Lower leg skin (tissue), 4 donors: ENCODE measurements at places on chromosomes 3 and 15.

DNA sequence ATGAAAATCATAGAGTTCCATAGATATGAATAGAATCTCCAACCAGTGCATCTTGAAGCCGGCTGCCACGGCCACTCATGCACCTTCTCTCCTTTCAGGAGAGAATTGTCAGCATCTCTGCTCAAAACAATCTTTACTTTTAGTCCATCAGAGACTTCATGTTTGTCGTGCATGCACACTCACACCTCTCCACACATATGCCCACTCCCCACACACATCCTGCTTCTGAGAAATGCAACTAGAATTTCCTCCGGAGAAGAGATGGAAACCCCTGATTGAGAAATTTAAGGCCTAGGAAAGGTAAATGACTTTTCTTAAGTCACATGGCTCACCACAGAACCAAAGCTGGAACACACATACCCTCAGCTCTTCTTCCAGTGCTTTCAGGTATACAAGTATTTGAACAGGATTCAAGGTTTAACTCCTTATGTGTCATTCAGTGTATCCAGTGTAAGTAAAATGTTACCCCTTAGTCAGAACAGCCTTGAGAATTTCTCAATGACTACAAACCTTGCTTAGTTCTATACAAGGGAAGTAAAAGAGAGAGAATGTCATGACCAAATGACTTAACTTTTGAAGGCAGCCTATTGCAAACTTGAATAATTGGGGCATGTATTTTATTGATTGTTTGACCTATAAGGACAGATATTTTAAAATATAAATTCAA, 69.1 kb upstream of the TSEN2 start:
- DNase-seq = no peak

GRCh38 chr3:38002291-38002876, 11.8 kb downstream of the VILL start:
- no peak for DNase-seq

GRCh38 chr3:23743141-23743784, 62.5 kb upstream of the UBE2E1 start:
- no peak for DNase-seq

GRCh38 chr3:129184396-129184657, 631 bp upstream of the CNBP start:
- no peak for DNase-seq

GRCh38 chr3:148955544-148956346, 35.6 kb upstream of the GYG1 start:
- no peak for DNase-seq

DNA sequence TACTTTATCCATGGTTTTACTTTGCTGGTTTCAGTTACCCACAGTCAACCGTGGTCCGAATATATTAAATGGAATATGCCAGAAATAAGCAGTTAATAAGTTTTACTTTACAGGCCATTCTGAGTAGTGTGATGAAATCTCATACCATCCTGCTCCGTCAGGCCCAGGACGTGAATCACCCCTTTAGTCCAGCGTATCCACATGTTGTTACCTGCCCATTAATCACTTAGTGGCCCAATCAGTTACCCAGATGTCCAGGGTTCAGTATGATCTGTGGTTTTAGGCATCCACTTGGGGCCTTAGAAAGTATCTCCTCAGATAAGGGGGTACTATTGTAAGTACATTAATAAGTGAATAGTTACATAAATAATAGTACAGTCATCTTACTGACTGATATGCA, 88.0 kb downstream of the TTBK2 start:
- DNase-seq = no peak

DNA sequence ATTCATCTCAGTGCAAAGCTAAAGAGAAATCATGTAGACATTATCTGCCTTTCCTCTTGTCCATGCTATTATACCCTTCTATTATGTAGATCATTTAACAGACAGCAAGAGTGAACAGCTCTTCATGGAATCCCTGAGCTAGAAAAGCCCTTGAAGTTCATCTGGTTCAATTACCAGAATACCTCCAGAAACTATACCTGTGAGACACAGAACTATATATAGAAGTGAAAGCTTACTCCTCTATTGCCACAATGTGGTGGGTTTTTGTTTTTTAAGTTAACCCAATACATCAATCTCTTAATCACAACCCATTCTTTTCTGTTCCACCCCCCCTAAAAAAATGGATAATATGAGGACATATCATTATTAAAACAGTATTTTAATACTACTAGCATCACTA, 347.7 kb downstream of the PLCL2 start:
- no peak for DNase-seq

- DNase-seq = no peak
Observed at GRCh38 chr3:101117980-101118379, 124.8 kb upstream of the ABI3BP start.

GRCh38 chr3:71072986-71073385, 510.5 kb downstream of the FOXP1 start:
- no peak for DNase-seq

GRCh38 chr15:67146234-67146633, 80.8 kb downstream of the SMAD3 start:
- no peak for DNase-seq

DNA sequence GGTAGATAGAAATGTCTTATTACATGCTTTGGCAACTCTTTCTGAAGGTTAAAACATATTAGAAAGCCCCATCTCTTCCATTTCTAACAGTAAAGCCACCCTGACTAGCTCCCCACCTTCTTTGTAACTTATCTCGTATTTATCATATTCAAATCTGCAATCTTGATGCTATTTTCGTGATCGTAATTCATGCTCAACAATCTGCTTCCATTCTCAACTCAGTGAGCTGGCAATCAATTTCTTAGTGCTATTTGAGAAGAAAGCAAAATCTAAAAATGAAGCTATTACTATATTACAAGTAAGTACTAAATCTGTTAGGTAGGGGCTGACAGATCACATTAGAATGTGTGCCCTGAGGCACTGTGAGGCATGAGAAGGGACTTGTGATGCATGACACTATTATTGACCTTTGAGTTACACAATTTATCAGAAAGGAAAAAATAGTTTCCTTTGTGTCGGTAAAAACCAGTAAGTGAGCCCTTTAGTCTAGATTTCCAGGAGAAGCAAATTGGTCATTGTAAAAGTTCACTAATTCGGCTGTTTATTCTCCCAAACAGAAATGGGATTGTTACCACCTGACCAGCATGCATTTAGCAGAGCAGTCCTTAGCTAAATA, 379.7 kb upstream of the CNTN6 start:
- DNase-seq = no peak

GRCh38 chr3:179953993-179954870, 82.5 kb downstream of the PEX5L start:
- DNase-seq = no peak

- DNase-seq = no peak
Observed at GRCh38 chr15:84762840-84763572, 14.6 kb downstream of the ZNF592 start.

DNA sequence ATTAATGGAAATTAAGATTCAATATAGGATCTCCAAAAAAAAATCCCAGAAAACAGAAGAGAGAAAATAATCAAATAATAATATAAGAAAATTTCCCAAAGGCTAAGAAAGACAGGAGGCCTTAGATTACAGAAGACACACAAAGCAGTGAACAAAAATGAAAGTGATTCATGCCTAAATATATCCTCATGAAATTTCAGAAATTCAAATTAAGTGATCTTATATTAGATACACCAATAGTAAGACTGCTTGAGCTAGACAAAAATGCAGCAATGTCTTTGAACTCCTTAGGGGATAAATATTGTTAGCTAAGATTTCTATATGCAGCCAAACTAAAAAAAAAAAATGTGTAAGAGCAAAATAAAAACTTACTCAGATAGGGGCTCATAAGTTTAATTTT, 44.6 kb upstream of the ARPP21 start:
- DNase-seq = no peak

GRCh38 chr3:111260878-111261277, 189.3 kb downstream of the NECTIN3 start:
- no peak for DNase-seq

- DNase-seq = no peak
Observed at GRCh38 chr3:24373198-24373959, 121.3 kb downstream of the THRB start.

DNA sequence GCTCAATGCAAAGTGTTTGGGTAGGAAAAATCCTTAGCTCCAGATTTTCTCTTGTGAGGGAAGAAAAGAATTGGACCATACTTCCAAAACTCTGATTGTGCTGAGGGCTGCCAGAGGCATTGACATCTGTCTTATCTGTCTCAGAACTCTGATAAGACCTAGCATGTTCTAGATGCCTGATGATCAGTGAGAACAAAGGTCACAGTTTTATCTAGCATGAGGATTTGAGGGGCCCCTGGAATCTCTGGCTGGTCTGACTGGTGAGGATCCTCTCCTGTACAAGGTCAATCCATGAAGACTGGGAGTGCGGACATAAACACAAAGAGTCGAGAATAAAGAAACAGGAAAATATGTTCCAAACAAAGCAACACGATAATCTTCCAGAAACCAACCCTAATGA, 40.1 kb downstream of the GPR149 start:
- DNase-seq = no peak

GRCh38 chr15:73284090-73284716, 84.6 kb downstream of the HCN4 start:
- DNase-seq = no peak
